HT-29 (cell line): ENCODE measurements at places on chromosomes 16 and 17. TPM values are rescaled to one million over a fixed set of nuclear protein-coding genes. Genes with fewer than 3 reads are reported as not detected.

DNA sequence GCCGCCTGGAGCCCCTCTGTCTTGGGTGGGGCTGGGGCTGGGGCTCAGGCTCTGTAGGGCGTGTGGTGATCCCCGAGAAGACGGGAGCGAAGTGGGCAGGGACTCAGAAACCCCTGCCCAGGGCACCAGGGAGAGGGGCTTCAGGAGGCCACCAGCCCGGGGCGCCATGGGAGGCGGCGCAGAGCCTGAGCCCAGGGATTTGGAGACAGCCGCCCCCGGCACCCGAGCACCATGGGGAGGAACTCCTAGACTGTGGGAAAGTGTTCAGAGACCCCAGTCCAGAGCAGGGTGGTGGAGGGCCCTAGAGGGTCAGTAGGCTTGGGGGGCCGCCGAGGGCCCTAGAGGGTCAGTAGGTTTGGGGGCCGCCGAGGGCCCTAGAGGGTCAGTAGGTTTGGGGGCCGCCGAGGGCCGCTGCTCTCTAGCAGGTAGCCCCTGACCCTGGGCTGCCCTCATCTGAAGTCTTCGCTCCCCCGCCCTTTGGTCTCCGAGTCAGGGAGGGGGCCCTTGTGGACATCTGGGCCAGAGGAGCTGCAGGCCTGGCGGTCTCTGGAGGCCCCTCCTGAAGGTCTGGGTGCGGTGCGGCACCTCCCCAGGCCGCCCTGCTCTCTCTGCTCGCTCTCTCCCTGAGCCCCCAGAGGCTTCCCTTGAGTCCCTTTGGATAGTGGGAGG lies 734 bp downstream of the ARHGDIG start:
- DNase-seq: no peak

DNA sequence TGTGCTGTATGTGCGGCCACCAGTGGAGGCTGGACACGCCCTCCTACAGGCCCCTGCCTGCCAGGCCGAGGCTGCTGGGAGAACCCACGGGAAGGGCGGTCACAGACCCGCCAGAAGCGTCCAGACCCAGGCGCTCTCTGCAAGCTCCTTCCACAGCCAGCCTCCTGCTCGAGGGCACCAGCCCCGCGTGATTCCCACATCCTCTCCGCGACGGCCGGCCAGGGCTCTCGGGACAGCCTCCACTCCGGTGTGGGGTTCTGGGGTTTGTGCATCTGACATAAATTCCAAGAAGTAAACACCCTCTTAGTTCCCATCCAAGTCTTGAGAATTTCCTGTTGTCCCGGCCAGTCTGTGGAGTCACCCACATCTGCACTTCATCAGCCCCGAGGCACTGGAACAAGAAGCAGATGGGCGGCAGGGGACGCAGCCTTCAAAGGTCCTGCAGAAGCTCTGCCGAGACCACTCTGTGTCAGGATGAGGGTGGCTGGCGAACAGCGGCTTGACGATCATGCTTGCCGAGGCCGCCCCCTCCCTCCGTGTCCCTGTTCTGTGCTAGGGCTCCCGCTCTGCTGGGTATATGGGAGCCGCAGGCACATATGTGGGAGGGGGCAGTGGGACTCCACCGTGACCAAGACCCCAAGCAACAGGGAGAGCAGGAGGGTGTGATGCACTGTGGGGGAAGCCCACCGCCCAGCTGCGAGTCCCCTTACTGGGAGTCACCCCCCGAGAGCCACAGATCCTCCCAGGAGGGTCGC lies 2.4 kb upstream of the TMEM204 start:
- no peak for DNase-seq

Gene ETV4
- 129 and 149 TPM in 2 replicates for total RNA-seq

Gene CTRL
- 2.2 and 3.5 TPM in 2 replicates for total RNA-seq
